A172 (cell line): ENCODE measurements at places on chromosomes 2 and 18. TPM values are rescaled to one million over a fixed set of nuclear protein-coding genes. Genes with fewer than 3 reads are reported as not detected.

DNA sequence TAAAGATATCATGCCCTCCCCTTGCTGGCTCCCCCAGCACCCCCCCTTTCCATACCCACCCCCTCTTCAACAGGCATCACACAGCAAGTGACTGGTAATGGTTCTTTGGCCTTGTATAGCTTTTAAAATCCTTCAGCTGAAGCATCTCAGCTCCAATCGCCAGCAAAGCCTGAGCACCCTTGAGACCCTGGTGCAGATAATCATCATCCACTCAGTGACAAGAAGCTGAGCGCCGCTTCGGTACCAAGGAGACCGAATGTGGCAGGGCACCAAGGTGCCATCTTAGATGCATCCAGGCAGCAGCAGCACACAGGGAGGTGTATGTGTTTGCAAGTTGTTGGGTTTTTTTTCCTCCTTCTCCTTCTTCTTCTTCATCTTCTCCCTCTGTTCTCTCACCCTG, 232.7 kb downstream of the BCL11A start:
- DNase-seq, result no peak

DNA sequence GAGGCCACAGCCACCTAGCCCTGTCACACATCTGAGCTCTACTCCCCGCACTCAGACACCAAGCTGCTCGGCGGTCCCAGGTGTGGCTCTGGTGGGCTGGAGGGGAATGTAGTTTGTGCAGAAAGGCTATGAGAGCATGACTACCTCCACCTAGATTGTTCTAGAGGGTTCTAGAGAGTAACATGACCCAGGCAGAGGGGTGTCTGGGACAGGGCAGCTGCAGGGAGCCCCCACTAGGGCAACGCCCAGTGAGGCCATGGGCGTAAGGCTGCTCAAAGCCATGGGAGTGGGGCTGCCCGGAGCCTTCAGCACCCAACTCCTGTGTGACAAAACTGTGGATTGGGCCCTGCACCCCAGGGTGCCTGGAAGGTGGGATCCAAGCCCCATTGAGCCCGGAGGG, 511.4 kb upstream of the MYT1L start:
- no peak for DNase-seq

DNA sequence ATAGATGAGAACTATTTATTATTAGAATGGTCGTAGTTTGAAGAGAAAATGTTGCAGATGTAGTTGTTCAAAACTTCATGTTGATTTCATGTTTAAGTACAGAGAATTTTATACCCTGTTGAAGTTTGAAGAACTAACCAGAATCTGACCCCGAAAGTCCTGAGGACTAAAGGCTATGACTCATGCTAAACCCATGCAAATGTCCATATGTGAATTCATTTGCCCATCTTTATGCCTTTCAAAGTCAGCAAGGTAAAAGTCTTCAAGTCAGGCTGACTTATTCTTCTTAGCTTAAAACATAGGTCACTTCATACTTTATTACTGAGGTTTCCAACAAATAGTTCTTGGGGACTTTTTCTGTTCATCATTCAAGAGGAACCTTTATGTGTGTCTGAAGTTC, 185.5 kb downstream of the CCDC85A start:
- no peak for DNase-seq

The OST4 gene
- 334 and 356 TPM in 2 replicates for total RNA-seq

GRCh38 chr2:120491111-120491625, 145.2 kb downstream of the INHBB start:
- no peak for DNase-seq

The CROCC2 gene
- total RNA-seq, result 0.02 TPM in 1 of 2 replicates, not detected in the other

- DNase-seq, result peak; percentile 69
These were observed 505.4 kb downstream of the PLCL1 start for GRCh38 chr2:198309673-198310280.
